Activated T-cell treated with anti-CD3 and anti-CD28 coated beads, Interleukin-2, amount 50 U/mL, for 24 hours (primary cell): ENCODE measurements at places on chromosomes 4 and X.

DNA sequence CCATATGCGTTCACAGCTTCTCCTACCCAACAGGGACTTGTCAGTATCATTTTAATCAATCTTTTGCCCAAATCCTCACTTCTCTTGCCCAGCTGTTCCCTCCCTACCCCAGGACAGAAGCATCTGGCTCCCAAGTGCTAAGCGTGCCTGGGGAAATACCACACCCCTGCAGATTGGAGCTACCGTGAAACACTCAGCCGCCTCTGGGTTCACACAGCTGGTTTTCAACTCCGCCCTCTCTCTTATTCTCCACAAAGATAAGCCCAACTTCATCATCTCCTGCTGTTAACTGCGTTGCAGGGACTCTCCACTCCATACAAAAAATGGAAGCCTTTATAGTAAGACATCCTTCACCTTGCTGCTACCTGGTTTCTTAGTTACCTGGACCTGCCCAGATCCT is 147.3 kb upstream of the FTHL17 start:
- DNase-seq: no peak

- DNase-seq: no peak
These were observed 278.9 kb downstream of the FBXW7 start for GRCh38 chr4:152256996-152257395.

DNA sequence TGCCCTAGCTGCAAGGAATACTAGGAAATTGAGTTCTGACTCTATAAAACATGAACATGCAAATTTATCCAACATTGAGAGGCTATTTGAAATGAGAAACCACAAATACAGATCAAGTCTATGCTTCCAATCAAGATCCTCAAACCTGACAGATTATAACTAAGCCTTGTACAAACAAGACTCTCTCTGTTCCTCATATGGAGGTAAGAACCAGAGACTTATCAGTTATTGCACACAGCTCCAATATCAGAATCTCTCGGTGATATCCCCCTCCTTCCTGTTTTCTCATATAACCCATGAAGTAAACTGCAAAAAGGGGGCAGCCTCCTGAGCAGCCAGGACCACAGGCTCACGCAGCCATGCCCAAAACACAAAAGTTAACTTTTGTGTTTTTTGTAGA is 36.5 kb downstream of the FBXW7 start:
- no peak for DNase-seq

DNA sequence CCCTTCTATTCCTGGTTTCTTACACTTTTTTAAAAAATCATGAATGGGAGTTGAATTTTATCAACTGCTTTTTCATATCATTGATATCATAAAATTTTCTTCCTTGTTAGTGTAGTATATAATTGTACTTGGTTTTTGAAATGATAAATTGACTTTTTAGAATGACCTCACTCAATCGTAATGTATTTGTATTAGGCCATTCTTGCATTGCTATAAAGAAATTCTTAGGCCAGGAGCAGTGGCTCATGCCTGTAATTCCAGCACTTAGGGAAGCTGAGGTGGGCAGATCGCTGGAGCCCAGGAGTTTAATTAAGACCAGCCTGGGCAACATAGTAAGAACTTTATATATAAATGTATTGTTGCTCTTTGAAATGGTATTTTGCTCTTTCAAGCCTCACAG is 6.3 kb downstream of the EXOC1 start:
- DNase-seq: no peak

GRCh38 chr4:44545781-44546180 is 97.2 kb upstream of the KCTD8 start:
- DNase-seq: no peak

- no peak for DNase-seq
These were observed 94.5 kb downstream of the DHX15 start for GRCh38 chr4:24489870-24490269.

- DNase-seq: no peak
These were observed 31.1 kb downstream of the PRRG1 start for GRCh38 chrX:37380256-37380655.

- DNase-seq: no peak
These were observed 1.7 kb downstream of the CLCN4 start for GRCh38 chrX:10158279-10159144.

DNA sequence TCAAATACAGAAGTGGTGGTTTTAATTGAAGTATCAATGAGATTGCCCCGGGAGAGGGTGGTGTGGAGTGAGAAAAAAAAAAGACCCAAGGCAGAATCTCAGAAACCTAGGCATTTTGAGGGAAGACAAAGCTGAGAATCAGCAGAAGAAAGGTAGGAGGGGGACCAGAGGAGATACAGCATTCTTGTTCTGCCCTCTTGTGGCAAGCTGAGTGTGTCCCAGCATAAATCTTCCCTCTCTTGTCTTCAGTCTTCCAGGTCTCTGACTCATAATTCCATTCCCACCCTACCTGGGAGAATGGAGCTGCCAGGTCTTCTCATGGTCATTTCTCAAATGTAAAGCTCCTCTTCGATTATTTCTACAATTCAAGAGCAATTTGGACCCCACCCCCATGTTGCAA is 32.7 kb upstream of the MAGED1 start:
- DNase-seq: no peak

GRCh38 chr4:67874986-67875385 is 8.8 kb downstream of the TMPRSS11D start:
- DNase-seq: no peak

- DNase-seq: no peak
These were observed 529.2 kb downstream of the INPP4B start for GRCh38 chr4:142316913-142317312.

GRCh38 chr4:1266881-1267763 is 18.2 kb upstream of the CTBP1 start:
- DNase-seq: no peak

- DNase-seq: no peak
These were observed 161.4 kb downstream of the RAB28 start for GRCh38 chr4:13322681-13323101.

DNA sequence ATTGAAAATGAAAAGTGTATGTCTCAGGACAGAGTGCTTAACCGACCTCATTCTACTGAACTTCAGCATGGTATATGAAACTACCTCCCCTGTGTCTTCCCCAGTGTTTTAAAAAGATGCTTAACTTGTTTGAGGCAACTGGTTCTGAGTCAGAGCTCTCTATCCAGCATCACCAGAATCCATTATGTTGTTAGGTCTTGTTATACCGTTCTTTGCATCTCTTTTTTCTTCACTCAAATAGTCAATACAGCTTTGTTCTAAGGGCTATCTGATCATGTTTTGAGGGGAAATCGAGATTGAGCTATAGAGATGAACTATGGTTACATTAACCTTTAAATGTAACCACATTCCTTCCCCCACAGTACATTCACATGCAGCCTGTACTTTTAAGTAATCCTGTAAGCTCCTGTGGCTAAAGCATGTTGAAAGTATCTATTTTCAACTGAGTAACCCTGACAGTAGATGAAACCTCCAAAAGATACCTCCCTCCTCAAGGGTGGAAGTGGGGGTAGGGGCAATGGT is 514.4 kb downstream of the RPA4 start:
- no peak for DNase-seq

DNA sequence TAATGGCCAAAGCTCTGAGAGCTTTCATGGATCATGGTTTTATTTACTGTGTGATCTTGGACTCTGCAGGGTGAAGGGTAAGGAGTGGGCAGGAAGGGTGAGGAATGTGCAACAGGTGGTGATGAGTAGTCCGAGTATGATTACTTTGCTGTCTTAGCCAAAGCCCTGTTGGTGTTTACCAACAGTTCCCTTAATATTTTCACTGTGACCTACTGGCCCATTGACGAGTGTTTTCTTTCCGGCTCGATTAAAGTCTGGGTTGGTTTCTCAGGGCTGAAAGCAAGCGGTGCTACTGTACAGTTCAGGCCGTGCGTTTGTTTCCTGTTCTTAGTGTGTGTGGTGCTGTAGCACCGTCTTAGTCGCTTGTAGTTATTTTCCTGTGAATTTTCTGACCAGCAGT is 2.6 kb downstream of the ARHGAP24 start:
- no peak for DNase-seq

- no peak for DNase-seq
These were observed 25.1 kb upstream of the TEX13D start for GRCh38 chrX:124307253-124307907.

DNA sequence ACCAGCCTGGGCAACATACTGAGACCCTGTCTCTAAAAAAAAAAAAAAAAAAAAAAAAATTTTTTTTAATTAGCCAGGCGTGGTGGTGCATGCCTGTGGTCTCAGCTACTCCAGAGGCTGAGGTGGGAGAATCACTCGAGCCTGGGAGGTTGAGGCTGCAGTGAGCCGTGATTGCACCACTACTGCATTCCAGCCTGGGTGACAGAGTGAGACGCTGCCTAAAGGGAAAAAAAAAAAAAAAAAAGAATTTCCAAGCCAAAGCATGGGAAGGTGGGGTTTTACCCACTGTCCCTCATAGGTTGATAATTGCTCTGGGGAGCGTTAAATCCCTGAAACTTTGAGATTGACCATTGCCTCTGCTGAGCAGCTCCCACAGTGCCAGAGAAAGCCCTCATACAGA is 427.5 kb downstream of the BCOR start:
- DNase-seq: no peak

DNA sequence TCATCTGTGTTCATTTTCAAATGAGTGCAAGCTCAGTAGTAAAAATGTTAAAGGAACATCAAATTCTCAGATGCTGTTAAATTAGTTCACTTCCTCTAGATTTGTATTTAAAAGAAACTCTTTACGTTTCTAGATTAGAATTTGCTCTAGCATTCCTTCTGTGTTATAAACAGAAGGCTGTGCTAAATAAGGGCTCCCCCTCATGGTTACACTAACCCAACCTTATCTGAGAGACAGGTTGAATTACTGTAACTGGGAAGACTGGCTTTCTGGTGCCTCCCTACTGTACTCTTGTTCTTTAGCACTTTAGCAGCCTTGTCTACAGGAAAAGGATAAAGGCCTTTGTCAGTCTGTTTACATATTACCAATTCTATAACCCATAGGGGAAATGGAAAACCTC is 56.8 kb downstream of the RXFP1 start:
- DNase-seq: no peak

- no peak for DNase-seq
These were observed 87.9 kb downstream of the WDFY3 start for GRCh38 chr4:84878546-84878945.

DNA sequence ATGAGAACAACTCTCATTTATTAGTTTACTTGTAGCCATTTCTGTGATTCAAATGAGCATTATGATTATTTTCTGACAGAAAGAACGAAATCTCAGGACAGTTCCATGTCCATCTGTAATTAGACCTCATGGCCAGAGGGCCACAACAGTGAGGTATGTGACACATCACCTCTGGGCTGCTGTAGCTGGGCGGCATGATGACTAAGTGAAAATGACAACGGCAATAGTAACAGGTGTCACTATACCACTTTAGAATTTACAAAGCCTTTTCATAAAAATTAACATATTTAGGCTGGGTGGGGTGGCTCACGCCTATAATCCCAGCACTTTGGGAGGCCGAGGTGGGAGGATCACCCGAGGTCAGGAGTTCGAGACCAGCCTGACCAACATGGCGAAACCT is 252.6 kb downstream of the CBR4 start:
- DNase-seq: no peak

DNA sequence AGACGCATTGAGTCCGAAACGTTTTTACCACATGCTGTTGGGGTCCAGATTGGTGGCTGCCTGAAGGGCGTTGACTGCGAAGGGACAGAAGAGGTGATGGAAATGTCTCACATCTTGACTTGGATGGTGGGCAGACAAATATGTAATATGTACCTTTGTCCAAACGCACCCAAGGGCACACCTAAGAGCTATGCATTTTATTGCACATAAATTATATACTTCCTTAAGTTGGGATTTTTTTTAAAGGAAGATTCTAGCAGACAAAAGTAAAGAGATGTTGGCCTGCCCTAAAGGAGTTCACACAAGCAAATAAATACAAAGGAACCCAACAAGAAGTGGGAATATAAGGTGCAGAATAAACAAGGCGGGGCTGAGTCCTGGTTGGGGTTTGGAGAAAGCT is 91.1 kb upstream of the TBL1X start:
- DNase-seq: no peak

- no peak for DNase-seq
These were observed 103.0 kb downstream of the AFF1 start for GRCh38 chr4:87037671-87038334.

- DNase-seq: no peak
These were observed 313.3 kb downstream of the PPP3CA start for GRCh38 chr4:101033986-101034385.

DNA sequence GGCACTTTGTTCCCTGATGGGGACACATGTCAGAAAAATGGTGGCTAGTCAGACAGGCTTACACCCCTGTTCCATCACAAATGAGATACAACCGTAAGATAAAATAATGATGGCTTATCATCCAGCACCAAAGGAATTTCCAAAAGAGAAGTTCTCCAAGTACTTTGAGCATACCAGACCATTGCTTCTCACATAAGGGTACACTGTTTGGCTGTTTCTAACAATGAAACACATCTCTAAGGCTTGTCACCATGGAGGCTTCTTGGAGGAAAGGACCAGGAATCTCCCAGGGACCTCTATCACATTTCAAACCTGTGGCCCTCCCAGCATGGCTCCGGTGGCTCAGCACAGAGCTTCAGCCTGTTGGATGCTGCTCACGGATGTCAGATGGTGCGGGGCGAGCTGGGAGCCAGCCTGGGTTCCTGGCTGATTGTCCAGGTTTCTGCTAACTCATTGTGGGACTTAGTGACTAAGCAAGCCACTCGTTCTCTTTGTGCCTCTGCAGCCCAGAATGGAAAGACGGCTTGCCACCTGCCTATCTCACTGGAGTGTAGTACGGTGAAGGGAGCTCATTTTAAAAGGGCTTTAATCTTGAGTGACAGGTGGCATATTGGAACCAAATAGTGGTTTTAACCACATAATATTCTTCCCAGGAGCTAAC is 54.5 kb downstream of the FHDC1 start:
- no peak for DNase-seq

- DNase-seq: no peak
These were observed 211.2 kb upstream of the KIT start for GRCh38 chr4:54446581-54446980.

DNA sequence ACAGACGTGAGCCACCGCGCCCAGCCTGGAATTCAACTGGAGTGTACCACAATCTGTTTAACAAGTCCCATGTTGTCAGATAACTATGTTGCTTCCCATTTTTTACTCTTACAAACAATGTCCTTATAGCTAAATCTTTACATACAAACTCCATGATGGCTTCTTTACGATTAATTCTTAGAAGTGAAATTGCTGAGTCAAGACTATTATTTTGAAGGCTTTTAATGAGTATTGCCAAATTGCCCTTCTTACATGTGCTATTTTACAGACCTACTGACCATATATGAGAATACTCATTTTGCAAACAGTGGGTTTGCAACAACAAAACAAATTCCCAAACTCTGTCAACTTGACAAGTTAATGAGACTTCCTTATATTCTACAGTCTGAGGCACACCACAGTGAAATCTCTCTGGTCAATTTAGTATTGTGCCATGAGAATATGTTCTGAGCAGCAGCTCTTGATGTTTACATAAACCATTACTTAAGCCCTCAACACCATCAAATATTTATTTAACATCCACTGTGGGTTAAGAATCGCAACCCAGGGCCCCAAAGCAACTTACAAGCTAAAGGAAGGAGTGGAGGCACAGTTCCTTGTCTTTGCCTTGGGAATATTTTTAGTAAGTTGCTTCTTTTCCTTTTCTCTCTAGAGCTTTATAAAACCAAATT is 128.5 kb downstream of the SPRY1 start:
- DNase-seq: no peak

GRCh38 chr4:71607780-71608677 is 175.8 kb downstream of the GC start:
- no peak for DNase-seq

- DNase-seq: no peak
These were observed 353.2 kb upstream of the MAGEB2 start for GRCh38 chrX:29862126-29862677.
